Epithelial cell of esophagus (primary cell): ENCODE measurements at places on chromosomes 1 and 21.

DNA sequence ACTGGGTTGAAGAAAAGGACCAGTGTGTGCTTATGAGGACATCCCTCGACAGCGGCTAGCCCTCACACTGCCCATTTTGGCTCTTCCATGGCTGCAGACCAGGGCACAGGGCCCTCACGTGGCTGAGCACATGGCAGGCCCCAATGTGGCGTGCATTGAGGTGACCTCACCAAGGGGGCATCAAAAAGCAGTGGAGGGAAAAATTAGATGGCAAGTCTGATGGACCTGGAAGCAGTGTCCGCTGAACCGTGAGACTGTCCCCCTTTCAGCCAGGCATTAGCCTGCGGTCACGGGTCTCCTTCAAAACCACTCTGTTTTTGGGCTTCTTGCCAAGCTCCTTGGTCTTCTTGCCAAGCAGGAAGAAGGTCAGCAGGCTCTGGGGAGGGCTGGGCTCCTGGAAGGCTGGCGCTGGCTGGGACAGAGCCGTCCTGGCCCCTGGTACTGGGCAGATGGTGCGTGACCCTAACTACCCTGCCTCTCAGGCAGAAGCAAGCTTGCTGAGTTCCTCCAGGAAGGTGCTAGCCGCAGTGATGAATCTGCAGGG is 30.8 kb downstream of the TRIM67 start:
- DNase-seq, result no peak

DNA sequence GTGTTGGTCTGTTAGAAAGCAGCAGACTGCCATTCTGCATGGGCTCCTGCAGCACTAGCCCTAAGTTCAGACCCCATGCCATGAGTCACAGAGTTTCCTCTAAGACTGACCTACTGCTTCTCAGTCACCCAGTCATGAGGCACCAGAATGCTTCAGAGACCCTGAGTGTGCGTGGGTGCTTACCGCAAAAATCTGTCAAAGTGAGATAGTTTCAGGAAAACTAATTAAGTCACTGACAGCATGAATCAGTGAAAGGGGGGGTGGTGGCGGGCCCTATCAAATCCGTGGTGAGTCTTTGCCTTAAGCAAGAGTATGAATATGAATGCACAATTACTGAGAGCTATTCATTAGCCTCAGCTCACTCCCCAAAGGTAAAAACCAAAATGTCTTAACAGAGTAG is 98.1 kb downstream of the KCTD3 start:
- DNase-seq, result peak; percentile 36

DNA sequence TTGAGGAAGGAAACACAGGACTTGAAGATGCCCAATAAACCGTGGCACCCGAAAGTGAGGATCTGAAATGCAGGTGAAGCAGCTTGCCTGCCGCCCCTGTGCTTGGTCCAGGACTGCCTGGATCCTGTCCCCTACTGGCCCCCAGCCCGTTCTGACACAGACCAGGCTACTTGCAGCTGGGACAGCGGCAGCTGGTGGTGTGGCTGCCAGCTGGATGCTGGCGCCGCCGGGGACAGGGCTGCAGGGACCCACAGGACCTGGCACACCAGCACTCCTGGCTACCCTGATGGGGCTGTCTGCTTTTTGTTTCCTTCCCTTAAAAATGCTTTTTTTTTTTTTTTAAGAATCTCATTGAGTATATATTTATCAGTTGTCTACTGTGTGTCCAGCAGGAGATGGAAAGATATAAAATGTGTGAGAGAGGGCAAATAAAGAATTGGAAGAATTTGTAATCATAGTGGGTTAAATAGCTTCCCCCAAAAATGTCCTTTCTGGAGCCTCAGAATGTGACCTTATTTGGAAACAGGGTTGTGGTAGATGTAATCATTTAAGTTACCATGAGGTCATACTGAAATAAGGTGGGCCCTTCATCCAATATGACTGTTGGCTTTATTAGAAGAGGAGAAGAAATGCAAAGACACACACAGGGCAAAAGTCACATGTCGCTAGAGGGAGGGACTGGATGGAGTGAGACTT is 165.6 kb downstream of the DSCAM start:
- no peak for DNase-seq

GRCh38 chr1:27940870-27941560 is 6.2 kb downstream of the SMPDL3B start:
- DNase-seq, result no peak

DNA sequence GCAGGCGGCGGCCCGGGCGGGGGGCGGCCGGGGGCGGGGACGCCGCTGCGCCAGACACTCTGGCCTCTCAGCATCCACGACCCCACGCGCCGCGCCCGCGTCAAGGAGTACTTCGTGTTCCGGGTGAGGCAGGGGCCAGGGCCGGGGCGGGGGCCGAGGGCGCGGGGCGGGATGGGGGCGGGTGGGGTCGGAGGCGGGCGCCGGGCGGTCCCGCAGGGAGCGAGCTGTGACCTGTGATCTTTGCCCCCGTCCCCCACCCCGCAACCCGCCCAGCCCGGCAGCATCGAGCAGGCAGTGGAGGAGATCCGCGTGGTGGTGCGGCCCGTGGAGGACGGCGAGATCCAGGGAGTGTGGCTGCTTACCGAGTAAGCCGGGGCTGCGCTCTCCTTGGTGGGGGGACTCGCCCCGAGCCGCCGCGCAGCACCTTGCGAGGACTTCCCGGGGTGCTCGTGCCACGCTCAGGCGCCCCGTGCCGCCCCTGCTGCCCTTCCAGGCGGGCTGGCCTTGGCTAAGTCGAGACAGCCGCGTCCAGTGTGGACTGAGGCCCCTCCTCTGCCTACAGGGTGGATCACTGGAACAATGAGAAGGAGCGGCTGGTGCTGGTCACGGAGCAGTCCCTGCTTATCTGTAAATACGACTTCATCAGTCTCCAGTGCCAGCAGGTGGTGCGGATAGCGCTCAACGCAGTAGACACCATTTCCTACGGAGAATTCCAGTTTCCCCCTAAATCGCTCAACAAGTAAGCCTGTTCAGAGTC is 514 bp downstream of the TPRG1L start:
- DNase-seq, result peak; percentile 58

- DNase-seq, result peak; percentile 38
Measured at GRCh38 chr1:245880754-245881403, 626.2 kb downstream of the SMYD3 start.

GRCh38 chr1:66676613-66677298 is 75.5 kb upstream of the DYNLT5 start:
- DNase-seq, result peak; percentile 73

DNA sequence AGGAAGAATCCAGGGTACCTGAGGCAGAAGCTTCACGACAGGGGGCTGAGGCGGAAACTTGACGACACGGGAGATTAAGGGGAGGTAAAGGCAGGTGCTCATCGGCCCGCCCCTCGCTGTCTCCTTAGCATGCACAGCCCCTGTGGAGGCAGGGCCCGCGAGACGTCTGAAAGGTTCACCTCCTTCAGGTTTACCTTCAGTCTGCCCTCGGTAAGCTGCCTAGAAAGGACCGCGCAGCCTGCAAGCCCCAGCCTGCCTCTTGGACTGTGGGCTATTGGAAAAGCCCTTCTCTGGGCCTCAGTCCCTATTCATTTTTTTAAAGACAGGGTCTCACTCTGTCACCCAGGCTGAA is 28.5 kb downstream of the KNCN start:
- DNase-seq, result peak; percentile 45

DNA sequence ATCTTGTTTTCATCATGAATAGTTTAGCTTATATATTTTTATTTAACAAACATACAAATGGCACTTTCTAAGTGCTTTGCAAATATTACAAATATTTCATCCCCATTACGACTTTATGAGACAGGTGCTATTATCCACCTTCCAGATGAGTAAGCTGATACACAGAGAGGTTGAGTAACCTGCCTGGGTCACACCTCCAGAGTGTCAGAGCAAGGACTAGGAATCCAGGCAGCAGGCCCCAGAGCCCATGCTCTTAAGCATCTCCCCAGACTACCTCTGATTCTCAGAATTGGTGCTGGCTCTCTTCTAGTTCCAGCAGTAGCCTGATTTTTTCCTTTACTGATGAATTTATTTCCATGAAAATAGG is 40.0 kb downstream of the EPHB2 start:
- DNase-seq, result peak; percentile 89

DNA sequence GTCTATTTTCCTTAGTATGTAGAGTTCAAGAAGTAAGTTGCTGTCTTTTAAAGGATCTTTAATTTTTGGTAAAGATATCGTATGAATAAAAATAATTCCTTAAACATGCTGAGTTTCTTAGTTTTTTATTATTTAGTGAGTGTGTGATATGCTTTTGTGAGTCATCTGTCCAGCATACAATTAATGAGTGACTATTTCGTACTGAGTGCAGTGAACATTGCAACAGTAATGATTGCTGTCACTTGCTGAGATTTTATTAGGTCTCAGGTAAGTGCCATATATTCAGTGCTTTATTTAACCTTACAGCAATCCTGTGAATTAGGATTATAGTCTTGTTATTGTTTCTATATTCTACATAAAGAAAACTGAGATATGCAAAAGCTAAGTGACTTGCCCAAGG is 22.6 kb downstream of the MIGA1 start:
- peak; percentile 10 for DNase-seq

DNA sequence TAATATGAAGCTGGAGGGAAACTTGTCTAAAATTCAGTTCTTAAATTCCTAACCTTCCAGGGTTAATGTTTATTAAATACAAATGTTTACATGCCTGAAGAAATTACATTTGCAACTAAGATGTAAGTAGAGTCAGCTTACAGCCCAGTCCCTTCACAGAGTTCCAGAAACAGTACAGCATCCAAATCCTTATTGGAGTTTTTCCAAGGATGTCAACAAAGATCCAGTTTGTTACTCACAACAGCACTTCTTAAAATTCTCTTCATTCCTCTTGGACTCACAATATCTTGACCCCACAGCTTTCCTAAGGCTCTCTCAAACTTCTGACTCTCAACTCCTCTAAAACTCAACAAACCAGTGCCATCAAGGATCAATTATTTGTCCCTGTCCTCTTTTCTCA is 50.1 kb upstream of the RWDD3 start:
- no peak for DNase-seq

GRCh38 chr1:37901191-37901892 is 42.0 kb upstream of the MTF1 start:
- DNase-seq, result no peak

GRCh38 chr1:207412845-207413244 is 41.3 kb upstream of the CR2 start:
- DNase-seq, result no peak

DNA sequence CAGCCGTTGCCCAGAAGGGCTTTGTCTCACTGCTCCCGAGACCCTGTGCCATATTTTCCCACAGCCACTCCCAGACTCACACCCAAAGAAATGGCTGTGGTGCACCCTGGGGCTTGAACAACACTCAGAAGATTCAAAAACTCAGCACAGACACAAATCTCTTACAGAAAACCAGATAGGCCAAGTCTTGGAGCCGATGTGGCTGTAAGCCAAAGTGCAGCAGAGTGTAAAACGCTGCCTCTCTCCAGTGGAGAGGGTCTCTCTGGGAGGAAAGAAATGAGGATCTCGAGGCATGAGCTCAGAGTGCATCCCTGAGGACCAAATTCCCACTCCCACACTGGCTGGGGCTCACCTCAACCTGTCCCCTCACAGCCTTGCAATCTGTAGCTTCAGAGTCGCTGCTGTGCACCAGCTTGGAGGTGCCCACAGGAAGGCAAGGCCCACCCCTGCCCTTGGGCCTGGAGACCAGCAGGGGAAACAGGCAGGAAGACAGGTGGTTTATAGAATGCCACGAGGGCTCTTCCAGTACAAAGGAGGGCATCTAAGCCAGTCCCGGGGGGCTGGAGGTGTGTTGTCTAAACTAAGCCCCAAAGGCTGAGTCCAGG is 171.3 kb upstream of the AJAP1 start:
- DNase-seq, result no peak

GRCh38 chr1:244217711-244218110 is 166.6 kb downstream of the ZBTB18 start:
- no peak for DNase-seq

DNA sequence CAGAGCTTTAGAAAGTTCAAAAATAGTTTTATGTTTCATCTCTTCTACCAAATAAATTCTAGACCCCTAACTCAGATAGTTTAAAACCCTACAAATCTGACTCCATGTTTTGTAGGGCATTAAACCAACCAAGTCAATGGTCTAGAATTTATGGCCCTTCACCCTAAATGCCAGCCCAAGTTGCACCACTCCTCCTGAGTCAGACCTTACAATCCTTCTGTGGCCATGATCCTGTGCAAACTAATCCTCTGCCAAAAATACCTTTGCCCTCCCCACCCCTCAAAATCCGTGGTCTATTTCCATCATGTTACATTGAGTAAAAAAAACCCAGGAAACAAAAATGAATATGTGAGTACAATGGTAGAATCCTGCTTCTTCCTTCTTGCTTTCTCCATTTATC is 179.3 kb downstream of the NR5A2 start:
- DNase-seq, result peak; percentile 53

DNA sequence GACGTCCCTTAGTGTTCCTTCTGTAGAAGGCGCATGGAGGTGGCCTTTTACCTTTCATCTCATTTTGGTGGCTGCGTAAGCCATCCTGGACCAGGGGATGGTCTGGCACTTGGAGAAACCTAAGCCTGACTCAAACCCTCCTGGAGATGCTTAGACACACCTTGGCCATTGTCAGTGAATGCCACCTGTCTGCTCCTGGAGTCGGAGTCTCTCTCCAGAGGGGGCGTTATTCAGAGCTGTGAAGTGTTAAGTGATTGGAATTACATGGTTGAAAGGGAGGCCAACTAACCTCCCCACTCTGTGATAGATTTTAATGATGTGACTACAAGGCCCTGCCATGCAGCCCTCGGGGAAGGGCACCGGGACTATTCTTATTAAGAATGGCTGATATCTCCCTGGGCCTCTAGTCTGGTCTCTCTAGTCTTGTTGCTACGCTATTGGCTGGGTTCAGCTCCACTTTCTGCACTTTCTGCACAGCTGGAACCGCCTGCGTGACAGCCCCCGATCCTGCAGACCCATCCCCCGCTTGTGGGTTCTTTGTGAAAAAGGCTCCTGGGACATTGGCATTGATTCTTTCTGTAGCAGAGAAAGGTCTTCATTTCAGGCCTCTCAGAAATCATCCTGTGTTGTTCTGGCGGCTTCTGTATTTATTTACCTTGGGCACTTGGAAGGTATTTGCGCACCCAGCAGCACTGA is 4.2 kb downstream of the RASSF5 start:
- no peak for DNase-seq

DNA sequence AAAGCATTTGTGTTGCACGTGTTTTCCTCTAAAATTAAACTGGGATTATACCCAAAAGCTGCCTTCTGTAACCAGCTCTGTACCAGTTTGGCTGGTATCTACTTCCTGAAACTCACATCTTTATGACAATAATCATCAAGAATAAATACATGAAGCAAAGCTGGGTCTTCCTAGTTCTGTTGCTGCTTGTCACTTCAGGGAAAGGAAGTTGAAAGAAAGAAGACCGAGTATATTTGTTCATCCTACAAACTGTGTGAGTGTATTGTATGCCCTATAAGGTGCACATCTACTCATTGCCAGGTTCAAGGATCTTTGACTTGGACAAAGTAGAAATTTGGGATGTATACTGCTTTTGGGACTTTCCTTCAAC is 29.1 kb upstream of the IFNGR2 start:
- DNase-seq, result peak; percentile 61
